OCI-LY7 (cell line): ENCODE measurements at places on chromosomes 6 and 20. TPM values are rescaled to one million over a fixed set of nuclear protein-coding genes. Genes with fewer than 3 reads are reported as not detected.

- no peak for DNase-seq
These were observed 31.8 kb downstream of the SLX4IP start for GRCh38 chr20:10466855-10467254.

DNA sequence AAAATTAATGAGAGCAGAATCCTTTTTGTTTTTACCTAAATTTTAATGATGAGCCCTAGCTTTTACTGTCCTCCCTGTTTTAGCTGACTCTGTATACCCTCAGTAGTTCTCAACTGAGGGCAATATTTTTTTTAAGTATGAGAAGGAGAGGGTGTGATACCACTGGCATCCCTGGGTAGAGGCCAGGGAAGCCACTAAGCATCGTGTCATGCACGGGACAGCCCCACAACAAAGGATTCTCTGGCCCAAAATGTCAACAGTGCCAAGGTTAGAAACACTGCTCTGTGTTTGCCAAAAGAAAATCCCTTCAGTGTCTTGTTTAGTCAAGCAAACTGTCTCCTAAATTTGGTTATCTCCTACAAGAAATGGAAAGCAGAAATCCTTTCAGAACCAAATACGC, 210.4 kb downstream of the KCNQ5 start:
- DNase-seq, result no peak

Gene RCAN2
- 0.11 TPM in 1 of 2 replicates, not detected in the other for total RNA-seq

DNA sequence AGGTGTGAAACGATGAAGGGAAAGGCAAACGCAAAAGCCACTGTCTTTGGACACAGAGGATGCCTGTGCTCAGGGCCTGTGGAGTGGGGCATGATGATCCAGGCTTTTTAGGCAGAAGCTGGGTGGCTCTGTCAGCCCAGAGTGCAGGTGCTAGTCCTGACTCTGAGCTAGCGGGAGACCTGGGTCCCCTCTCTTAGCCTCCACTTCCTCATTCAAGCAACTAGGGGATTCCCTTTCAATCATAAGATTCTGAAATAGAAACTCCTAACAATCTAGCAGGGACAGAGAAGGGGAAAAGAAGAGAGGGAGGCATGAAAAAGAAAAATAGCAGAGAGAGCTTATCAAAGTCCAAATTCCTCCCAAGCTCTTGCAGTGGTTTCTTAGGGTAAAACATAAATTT, 7.6 kb upstream of the HIVEP2 start:
- DNase-seq, result peak; percentile 68

Gene CNR1
- 246 and 247 TPM in 2 replicates for total RNA-seq

- no peak for DNase-seq
These were observed 271.3 kb downstream of the ESR1 start for GRCh38 chr6:152078804-152079203.

Gene MYLK4
- 0.24 and 0.36 TPM in 2 replicates for total RNA-seq

DNA sequence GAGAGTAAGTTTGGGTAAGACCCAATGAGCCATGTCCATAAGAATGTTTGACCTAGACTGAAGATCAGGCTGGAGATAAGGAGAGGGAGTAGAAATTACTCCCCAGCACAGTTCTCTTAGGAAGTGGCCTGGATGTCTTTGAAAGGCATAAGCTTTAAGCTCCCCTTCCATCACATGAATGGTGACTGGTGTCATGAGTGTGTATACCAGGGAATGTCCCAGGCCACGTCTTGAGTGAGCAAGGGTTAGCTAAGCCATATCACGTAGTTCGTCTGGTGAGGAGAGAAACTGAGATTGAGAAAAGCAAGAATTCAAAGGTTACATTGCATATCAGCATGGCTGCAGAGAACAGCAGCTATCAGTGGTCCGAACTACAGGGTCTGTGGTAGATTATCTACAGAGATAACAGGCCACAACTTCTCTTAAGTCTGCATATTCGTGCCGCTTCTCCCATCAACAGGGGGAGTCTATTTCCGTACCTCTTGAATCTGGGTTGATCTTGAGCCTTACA, 60.1 kb upstream of the BMP2 start:
- no peak for DNase-seq

DNA sequence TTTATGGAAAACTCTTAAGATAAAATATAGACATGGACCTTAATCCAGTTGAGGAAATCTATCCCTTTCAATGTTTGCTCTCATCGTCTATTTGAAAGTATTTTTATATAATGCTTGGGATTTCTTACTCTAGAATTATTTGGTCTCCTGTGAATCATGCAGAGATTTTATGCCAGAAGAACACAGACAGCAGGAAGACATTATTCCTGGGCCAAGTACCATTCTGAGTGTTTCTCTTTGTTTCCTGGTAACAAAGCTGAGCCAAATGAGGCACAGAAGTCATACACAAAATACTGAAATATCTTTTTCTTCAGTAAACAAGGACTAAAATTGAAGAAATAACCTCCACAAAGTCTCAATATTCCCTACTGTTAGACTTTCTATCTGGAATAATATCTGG, 538.2 kb upstream of the EYS start:
- no peak for DNase-seq

GRCh38 chr20:46178891-46179290, 60.8 kb downstream of the CD40 start:
- DNase-seq, result no peak

Gene HCRTR2
- not detected in 2 replicates for total RNA-seq

- no peak for DNase-seq
These were observed 50.3 kb upstream of the OGFRL1 start for GRCh38 chr6:71238351-71238750.

DNA sequence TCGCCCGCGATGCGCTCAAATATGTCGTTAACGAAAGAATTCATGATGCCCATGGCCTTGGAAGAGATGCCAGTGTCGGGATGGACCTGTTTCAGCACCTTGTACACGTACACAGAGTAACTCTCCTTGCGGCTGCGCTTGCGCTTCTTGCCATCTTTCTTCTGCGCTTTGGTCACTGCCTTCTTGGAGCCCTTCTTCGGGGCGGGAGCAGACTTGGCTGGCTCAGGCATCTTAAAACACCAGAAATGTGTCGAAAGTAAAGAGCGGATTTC, 36.4 kb downstream of the HFE start:
- DNase-seq, result no peak

DNA sequence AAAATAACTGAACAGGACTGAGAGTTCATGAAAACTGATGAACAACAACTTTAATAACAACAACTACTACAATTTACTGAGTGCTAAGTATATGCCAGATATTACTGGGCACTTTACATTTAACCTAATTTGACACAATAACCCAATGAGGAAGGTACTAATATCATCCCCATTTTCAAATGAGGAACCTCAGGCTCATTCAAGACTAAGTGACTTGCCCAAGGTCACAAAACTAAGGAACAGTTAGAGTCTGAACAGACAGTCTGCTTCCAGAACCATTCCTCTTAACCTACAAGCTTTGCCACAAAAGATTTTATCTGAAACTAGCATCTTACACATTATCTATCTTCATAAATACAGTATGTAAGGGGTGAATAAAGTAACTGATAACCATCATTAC, 10.6 kb upstream of the NDRG3 start:
- no peak for DNase-seq

- no peak for DNase-seq
These were observed 13.0 kb downstream of the CUL7 start for GRCh38 chr6:43040542-43041257.

Gene DNMT3B
- total RNA-seq, result 13.8 and 18.1 TPM in 2 replicates

DNA sequence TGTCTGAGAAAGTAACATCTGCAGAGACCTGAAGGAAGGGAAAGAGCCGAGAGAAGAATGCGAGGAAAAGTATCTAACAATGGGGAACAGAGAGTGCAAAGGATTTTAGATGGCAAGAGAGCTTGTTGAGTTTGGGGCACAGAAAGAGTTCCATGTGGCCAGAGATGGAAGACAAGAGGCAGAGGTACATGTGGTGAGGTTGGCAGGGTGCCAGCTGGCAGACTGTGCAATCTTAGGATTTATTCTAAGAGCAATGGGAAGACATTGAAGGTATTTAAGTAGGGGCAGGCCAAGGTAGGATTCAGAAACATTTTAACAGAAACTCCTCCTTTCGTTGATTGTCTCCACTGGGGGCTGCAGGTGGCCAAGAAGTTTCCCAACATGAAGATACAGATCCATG, 20.4 kb upstream of the LBP start:
- no peak for DNase-seq

Gene CST2
- not detected in 2 replicates for total RNA-seq

DNA sequence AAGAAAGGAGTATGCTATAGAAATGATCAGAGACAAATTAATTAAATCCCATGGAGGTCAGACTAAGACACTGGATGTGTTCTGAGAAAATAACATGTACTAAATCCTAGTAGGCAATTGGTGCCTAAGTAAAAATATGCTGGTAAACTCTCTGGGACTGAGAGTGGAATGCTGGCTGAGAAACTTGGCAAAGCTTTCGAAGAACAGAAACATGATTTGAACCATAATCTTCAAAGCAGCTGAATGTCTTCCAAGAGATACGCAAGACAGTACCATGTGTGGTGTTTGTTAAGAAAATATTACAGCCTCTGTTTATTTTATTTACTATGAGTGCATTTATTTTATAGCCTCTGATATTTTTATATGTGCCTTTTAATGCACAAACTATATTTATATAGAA, 55.2 kb downstream of the EFHC1 start:
- no peak for DNase-seq

- no peak for DNase-seq
These were observed 55.6 kb upstream of the ATXN1 start for GRCh38 chr6:16816891-16817290.

GRCh38 chr6:108171291-108171917, 5.6 kb downstream of the NR2E1 start:
- no peak for DNase-seq

Gene IP6K3
- total RNA-seq, result not detected in 2 replicates

- no peak for DNase-seq
These were observed 20.1 kb downstream of the JAG1 start for GRCh38 chr20:10653599-10654249.

DNA sequence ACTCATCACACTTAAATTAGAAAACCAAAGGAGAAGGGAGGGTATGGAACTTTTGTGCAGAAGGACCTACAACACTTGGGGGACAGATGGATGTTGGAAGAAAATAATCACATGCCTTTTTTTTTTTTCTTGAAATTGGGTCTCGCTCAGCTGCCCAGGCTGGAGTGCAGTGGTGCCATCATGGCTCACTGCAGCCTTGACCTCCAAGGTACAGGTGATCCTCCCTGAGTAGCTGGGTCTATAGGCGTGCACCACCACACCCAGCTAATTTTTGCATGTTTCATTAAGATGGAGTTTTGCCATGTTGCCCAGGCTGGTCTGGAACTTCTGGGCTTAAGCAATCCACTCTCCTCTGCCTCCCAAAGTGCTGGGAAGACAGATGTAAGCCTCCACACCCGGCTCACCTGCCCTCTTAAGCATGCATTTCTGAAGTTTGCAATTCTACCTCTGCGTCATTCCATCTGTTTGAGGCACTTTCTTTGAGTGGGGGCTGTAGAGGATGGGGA, 370.8 kb upstream of the JARID2 start:
- DNase-seq, result no peak

DNA sequence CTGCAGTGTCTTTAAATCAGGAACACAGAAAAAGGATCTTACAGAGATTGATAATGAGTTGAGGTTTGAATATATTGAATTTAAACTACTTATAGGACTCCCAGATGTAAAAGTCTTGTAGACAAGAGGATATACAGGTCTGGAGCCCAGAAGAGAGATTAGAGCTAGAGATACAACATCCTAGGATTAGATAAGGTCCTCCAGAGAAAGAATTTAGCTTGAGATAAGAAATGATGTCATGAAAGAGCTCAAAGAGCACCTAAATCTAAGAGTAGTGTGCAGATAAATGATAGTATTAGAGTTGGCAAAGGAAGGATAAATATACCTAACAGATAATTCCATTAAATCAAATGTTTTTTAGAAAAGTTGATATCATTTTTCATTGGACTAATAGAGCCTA, 23.9 kb downstream of the EPM2A start:
- no peak for DNase-seq

DNA sequence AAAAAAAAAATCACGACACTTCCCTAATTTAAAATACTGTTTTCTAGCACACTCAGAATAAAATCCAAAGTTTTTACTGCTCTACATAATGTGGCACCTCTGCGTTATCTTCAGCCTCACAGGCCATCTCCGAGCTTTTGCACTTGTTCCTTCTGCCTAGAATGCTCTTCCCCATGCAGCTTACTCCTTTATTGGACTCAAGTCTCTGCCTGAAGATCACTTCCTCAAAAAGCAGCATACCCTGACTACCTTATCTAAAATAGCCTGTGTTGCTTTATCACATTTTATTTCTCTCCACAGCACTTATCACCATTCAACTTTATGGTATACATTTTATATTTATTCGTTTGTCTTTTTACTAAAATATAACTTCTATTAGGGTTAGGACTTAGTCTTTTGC, 2.3 kb downstream of the ZNF322 start:
- peak; percentile 12 for DNase-seq

- no peak for DNase-seq
These were observed 84.2 kb downstream of the RNF144B start for GRCh38 chr6:18471232-18471964.

Gene FILIP1
- total RNA-seq, result not detected in 2 replicates

- no peak for DNase-seq
These were observed 2.2 kb downstream of the HMGCLL1 start for GRCh38 chr6:55576811-55577210.

DNA sequence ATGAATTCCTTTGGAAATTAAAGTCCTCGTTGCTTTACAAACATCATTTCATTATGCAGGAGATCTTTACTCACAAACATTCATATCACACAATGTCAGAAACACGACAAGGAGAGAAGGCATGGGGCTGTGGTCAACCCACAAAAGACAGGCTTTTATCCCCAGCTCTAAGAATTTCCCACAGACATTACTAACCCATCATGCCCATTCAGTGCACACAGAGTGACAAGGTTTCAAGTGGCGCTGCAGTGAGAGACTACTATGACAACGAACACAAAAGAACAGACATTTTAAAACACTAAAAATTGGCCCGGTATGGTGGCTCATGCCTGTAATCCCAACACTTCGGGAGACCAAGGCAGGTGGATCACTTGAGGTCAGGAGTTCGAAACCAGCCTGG, 579.8 kb upstream of the AGPAT4 start:
- no peak for DNase-seq

DNA sequence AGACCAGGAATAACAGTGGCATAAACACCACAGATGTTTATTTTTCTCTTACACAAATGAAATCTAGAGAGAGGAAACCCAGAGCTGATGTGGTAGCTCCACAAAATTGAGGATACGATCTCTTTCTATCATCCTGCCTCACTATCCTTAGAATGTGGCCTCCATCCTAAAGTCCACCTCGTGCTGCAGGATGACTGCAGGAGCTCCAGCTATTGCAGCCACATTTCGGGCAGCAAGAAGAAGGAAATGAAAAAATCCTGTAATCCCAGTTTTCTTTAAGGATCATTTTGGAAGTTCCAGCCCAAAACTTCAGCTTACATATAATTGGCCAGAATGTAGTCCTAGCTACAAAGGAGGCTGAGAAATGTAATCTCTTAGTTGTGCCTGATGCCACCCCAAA, 41.2 kb upstream of the ARFGEF2 start:
- no peak for DNase-seq

Gene HUS1B
- total RNA-seq, result 1.6 and 1.7 TPM in 2 replicates

- peak; percentile 39 for DNase-seq
These were observed 116.0 kb upstream of the CITED2 start for GRCh38 chr6:139490482-139490881.
